ENCODE measurements at places on chromosomes 12 and 14.

GRCh38 chr14:103194256-103195045 is 71.2 kb downstream of the TNFAIP2 start:
- DNase-seq: no peak

DNA sequence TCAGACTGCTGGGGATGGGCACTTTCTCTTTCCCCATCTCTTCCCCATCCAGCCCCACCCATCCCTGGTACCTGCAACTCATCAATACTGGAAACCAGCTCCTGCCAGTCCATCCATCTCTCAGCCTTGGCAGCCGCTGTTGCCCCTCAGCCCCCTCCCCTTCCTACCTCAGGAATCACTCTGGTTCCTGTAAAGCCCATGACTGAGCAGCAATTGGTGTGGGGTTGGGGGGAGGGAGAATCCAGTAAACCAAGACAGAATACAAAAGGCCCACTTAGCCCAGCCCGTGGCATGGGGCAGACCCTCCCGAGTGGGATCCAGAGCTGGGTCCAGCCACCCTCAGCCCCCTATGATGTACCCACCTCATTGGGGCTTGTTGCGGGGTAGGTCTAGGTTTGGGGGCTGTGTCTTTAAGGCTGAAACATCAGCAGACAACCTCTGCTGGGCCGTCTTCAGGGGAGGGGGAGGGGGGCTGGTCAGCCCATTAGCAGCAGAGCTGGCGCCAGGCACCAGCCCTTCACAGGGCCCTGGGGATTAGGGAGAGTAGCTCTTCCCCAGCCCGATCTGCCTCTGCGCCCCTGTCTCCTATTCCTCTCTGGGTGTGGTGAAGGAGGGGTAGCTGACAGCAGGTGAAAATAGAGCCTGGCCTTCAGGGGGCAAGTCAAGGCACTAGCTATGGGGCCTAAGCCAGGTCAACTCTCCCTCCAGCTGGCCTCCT is 702 bp upstream of the PRPH start:
- DNase-seq: no peak

DNA sequence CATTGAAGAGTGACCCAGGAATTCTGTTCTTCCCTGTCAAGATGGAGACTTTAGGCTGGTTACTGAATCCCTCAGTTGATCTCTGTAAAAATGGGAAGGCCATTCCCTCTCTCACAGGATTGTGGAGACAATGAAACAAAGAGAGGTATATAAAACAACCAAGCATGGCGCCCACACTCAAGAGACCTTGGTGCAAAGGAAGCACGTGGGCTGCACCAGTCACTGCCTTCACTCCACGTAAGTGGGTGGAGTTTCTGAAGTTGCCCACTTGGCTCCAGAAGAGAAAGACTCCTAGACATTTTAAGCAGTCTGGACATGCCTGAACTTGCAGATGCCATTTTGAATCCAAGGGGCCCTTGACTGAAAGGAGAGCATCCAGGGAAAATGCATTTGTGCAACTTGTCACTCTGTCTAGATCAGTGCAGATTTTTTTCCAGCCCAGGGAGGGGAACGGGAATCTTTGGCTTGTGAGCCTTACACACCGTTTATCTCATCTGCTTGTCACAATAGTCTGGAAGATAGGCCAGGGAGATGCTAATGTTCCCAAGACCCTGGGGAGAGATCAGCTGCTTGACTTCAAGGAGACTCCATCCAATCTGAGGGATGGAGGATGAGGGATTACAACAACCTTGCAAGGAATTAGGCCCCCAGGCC is 96.9 kb upstream of the TBX3 start:
- no peak for DNase-seq

DNA sequence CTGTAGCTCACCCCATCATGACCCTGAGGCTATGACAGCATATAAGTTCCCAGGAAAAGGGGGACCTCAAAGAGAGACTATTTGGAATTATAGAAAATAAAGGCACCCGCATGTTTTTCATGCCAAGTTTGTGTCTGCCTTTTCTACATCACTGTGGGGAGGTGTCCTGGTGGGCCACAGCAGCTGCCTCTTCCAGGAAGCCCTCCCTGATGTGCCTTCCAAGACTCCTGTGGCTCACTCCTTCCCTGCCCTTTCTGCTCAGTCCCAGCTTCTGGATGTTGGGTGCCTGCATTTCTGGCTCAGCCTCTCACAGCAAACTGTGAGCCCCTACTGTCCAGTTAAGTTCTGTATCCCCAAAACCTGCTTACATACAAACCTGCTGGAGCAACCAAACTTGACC is 36.3 kb upstream of the BEGAIN start:
- no peak for DNase-seq

GRCh38 chr14:68124979-68125731 is 305.6 kb downstream of the RAD51B start:
- DNase-seq: no peak

- no peak for DNase-seq
Observed at GRCh38 chr12:91988086-91988923, 157.3 kb downstream of the BTG1 start.

DNA sequence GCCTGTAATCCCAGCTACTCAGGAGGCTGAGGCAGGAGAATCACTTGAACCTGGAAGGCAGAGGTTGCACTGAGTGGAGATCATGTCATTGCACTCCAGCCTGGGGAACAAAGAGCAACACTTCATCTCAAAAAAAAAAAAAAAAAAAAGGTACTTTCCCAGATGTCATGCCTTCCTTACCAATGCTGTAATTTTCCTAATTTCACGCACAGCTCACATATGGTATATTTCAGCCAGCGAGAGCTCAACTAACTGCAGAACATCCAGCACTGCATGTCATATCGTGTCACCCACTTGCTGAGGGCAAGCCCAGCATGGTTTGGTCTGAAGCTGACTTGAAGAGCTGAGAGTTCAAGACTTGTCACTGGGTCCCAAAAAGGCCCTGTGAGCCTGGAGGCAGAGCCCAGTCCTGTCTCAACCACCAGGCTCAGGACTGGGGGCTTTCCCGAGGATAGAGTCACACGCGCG is 29.0 kb downstream of the NFKBIA start:
- DNase-seq: no peak

GRCh38 chr14:76793324-76793723 is 19.4 kb downstream of the ANGEL1 start:
- DNase-seq: no peak

GRCh38 chr12:81450920-81451739 is 308.0 kb downstream of the PPFIA2 start:
- no peak for DNase-seq

DNA sequence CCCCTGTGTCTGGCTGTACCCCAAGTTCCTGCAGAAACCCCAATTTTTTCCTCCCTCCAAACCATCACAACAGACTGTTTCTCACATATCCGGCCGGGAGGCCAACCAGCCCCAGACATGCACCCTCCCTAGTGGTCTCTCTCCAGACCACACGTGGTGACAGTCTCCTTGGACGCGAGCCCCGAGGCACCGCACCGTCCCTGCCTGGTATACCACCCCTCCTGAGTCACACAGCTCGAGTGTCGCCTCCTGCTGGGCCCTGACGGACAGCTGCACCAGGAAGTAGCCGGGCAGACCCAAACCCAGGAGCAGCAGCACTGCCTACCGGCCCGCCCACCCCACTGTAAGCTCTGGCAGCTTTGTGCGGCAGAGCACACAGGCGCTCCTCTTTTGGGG is 97.4 kb downstream of the RFLNA start:
- DNase-seq: peak; percentile 45

- no peak for DNase-seq
Observed at GRCh38 chr14:68730811-68731425, 61.9 kb downstream of the ZFP36L1 start.

DNA sequence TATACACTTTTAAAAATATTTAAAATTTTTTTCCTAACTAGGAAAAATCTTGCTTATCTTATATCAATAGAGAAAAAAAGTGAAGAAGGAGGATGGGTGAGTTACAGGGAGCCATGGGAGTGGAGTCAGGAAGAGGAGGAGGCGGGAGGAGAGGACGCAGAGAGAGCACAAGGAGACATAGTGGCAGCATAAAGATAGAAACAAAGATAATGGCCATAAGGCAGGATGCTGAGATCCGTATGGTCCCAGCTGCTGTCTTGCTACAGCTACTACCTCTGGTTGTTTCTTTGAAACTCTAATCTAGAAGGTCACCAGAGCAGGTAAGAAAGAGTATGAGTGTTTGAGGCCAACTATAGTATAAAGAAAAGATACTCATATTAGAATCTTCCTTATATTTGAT is 2.6 kb upstream of the SOX5 start:
- DNase-seq: no peak

DNA sequence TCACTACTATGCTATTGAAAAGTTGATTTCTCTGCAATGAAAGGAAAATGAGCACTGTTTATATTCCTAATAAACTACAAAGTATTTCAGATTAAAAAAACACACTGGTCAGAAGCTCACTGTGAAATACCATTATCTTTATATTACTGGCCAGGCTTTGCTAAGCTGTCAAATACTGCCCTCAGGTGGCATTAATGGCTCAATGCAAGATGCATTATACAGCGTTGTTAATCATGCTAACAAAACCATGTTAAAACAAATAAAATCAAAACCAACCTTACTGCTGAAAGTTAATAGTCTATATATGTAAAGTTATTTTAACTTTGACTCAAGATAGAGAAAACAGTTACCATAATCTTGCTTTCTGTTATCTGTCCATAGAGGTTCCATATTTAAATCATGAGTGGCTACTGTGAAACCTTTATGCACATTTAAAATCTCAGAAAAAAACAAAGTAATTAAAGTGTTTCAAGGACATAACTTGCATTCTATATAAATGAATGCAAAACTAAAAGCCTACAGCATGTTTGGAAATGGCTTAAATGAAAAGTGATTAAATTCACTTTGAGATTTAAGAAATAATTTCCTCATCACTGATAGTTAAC is 121.7 kb downstream of the RALGAPA1 start:
- DNase-seq: peak; percentile 21

- DNase-seq: no peak
Observed at GRCh38 chr14:61505815-61506809, 184.7 kb downstream of the PRKCH start.

DNA sequence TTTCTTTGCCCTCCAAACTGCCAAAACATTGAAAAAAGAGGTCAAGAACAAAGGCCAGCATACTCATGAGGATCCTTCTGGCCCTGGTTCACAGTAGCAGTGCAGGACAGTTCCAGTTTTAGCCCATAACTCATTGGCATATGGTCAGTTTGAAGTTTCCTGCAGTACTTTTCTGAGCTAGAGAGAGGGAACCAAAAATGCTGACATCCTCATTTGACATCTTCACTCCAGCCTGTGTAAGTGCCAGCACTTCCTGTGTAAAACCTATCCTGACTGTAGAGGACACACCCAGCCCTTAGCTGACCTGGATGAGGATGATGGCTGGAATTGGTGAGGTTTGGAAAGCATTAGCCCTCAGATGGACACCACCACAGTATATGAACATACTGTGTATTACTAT is 84.1 kb downstream of the FGD4 start:
- no peak for DNase-seq

GRCh38 chr14:91243074-91243471 is 1.4 kb downstream of the GPR68 start:
- DNase-seq: peak; percentile 54

DNA sequence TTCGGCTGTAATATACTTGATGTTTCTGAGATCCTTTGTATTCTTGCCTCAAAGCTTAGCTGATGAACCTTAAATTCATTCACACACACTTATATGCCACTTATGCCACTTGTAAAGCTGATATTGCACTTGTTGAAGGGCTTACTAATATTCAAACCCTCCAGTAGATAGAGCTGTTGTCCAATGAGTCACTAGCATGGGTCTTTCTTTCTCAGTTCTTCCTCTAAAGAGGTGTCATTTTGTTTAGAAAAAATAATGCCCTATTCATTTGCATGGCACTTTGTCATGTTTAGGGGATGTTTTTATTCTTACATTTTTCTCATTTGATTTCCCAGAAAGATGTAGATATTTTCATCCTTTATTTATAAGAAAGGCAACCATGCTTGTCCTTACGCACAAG is 56.4 kb downstream of the MON2 start:
- DNase-seq: no peak

GRCh38 chr12:124715121-124715990 is 147.9 kb upstream of the NCOR2 start:
- DNase-seq: no peak

DNA sequence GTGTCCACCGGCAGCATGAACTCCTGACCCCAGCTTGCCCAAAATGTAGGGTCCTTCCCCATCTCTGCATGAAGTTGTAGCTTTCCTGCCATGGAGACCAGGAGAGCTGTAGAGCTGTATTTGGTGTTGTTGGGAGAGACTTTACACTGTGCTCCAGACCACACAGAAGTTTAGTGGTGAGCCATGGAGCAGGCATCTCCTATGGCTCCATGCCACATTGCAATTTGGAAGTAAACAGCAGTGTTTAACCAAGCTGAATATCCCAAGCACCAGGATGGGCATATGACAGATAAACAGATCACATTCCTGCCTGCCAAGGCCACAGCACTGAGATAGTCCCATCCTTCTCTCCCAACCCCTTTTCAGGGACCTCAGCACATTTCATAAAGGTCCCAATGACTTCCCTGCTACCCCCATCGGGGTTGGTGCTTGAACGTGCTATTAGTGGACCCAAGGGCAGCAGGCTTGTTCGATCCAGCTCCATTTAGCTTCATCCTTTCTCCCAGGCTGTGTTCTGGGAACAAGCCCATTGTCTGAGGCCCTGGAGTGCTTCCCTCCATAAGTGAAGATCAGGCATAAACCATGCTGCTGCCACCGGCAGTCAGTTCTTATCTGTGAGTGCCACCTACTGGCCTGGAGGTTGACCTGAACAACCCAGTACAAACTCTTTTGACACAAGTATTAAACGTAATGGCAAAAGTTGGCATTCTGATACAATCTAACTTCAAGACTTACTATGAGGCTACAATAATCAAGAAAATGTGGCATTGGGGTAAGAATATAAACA is 172.3 kb upstream of the ATXN7L3B start:
- no peak for DNase-seq

DNA sequence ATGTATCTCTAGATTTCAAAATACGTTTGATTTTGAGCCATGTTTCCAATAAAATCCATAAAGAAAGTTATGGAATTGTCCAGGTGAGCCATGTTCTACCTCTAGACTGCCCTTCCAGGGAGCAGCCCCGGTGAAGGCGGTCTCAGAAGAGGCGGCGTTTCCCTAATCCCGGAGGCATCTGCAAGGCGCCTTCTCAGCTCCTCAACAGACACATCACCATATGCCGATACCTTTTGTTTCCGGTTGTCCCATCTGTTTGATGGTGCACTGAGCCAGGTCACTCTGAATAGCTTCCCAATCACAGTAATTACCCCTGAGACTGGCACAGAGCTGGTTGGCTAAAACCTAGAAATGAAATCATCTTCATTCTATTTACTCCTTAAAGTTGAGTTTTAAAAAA is 305.5 kb upstream of the FKBP4 start:
- no peak for DNase-seq

- DNase-seq: no peak
Observed at GRCh38 chr12:49543914-49544815, 5.3 kb downstream of the KCNH3 start.

DNA sequence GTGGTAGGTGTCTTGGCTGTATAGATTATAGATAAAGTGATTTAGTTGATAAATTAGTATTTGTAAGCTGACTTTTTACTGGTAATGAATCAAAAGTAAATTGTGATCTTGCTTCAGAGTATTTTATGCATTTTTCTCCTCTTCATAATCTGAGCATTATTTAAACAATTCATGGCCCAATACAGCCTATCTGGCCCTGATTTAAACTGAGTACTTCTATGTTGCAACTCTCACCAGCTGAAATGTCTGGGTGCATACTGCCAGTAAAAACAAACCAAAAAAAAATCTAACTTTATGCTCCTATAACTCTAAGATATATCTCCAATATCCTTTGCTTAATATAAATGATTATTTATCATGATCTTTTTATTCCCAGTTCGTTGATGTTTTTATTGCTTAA is 86.6 kb downstream of the MIA2 start:
- no peak for DNase-seq
